ENCODE measurements at places on chromosomes 6 and 20. TPM values are rescaled to one million over a fixed set of nuclear protein-coding genes. Genes with fewer than 3 reads are reported as not detected.

The HEY2 gene
- 2.8 TPM for total RNA-seq

The LAMP5 gene
- total RNA-seq: 19.6 TPM

The FRMD1 gene
- not detected for total RNA-seq

The TFEB gene
- total RNA-seq: 3.5 TPM

The SPAG4 gene
- 1.6 TPM for total RNA-seq

The TSBP1 gene
- total RNA-seq: not detected

The GPR6 gene
- total RNA-seq: 12.2 TPM

The EEF1E1 gene
- total RNA-seq: 42.4 TPM

The PKIB gene
- total RNA-seq: 32.5 TPM

The KCNQ5 gene
- total RNA-seq: 5.5 TPM

The VSX1 gene
- 0.46 TPM for total RNA-seq

The TINAG gene
- total RNA-seq: not detected

The SERPINB6 gene
- total RNA-seq: 27.5 TPM

The CNR1 gene
- 162 TPM for total RNA-seq

The POM121L2 gene
- total RNA-seq: not detected

The RAB32 gene
- total RNA-seq: 7.4 TPM

The PCK1 gene
- not detected for total RNA-seq

The OLIG3 gene
- total RNA-seq: 0.23 TPM

The CALHM6 gene
- 8.5 TPM for total RNA-seq

The EYS gene
- total RNA-seq: 1.4 TPM

The ACTL10 gene
- total RNA-seq: 0.46 TPM

The GNAS-AS1 gene
- 1.2 TPM for total RNA-seq

The NMBR gene
- 9.7 TPM for total RNA-seq

The FGD2 gene
- total RNA-seq: 3.2 TPM

The LTA gene
- total RNA-seq: not detected

The HDGFL1 gene
- total RNA-seq: not detected

The CTAGE9 gene
- total RNA-seq: not detected

The PRKN gene
- 10.8 TPM for total RNA-seq

The SLC22A23 gene
- total RNA-seq: 29.8 TPM

The KCNK15 gene
- total RNA-seq: not detected

The RCAN2 gene
- total RNA-seq: 42.7 TPM

The TRIM15 gene
- total RNA-seq: not detected

The CST4 gene
- not detected for total RNA-seq

The CD93 gene
- 13.6 TPM for total RNA-seq

The SYNE1 gene
- total RNA-seq: 190 TPM

The ZBTB46 gene
- 20.3 TPM for total RNA-seq

Data from diencephalon (tissue), 1 donor.